SJSA1 (cell line): ENCODE measurements at places on chromosomes 3 and 15. TPM values are rescaled to one million over a fixed set of nuclear protein-coding genes. Genes with fewer than 3 reads are reported as not detected.

Gene KLHL6
- not detected in 2 replicates for total RNA-seq

DNA sequence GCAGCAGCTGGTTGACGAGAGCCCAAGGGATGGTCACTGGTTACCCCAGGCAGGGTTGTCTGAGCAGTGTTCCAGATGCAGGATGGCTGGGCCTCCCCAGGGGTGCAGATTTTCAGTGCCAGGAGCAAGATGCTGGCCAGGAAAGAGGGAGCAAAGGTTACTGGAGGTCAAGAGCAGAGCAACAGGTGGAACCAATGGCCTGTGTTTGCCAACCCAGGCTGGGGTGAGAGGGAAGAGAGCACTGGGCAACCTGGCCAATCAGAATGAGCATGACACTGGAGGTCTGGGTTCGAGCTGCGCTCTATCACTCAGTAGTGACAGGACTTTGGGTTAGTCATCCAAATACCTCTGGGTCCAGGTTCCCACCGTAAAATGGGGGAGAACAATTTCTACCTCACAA is 90.6 kb upstream of the TLE3 start:
- DNase-seq, result no peak

Gene GPR149
- not detected in 2 replicates for total RNA-seq

- DNase-seq, result no peak
Observed at GRCh38 chr15:85097725-85098124, 116.1 kb downstream of the PDE8A start.

DNA sequence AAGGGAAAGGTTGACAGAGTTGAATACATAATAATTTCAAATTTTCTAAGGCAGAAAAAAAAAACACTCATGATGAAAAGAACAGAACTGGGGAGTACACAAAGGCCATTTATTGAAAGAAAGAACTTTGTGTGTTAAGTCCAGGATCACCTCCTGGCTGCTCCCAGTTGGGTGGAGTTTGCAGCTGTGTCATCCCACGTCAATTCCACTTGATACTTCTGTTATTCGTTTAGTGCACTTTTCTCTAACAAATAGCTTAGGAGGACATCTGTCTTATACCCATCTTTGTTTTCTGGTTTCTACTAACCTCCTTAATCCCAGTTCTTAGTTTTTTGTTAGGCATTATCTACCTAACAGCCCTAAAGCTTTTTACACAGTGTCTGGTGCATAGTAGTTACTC is 44.7 kb downstream of the SGO1 start:
- DNase-seq, result no peak

DNA sequence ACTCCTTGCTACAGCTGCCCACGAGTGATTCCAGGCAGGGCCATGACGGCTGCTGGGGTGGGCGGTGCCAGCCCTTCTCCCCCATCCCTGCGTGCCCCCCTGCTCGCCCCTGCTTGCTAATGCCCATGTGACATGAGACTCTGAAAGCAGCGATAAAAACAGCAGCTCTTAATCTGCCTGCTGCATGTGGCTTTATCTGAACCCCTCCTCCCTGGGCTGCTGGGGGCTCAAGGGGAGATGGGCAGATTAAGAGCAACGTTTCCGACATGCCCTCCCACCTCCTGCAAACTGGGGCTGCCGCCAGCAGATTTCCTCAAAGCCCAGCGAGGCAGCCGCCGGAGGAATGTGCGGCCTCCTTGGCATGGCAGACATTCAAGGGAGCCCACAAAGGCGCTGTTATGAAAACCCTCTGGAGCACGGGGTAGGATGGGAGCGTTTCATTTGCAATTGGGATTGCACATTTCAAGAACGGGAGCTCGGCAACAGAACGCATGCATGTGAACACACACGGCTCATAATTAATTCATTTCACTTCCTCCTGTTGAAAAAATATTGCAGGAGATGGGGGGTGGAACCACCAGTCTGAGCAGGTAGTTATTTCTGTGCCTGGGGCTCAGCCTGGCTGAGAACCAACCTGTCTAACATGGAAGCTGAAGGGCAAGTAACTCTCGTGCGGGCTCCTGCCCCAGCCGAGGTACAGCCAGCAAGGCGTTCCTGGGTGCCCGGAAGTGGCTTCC is 504.2 kb upstream of the PROK2 start:
- peak; percentile 59 for DNase-seq
